Fibroblast of villous mesenchyme (primary cell): ENCODE measurements at places on chromosomes 1 and 21. TPM values are rescaled to one million over a fixed set of nuclear protein-coding genes. Genes with fewer than 3 reads are reported as not detected.

SELP gene
- total RNA-seq, result not detected in 2 replicates

LIN28A gene
- total RNA-seq, result not detected in 2 replicates

ANKRD35 gene
- 1.3 TPM in 2 replicates for total RNA-seq

FAM177B gene
- total RNA-seq, result not detected in 2 replicates

TFAP2E gene
- total RNA-seq, result under 0.01 and 0.32 TPM in 2 replicates

WNT4 gene
- 0.43 and 0.64 TPM in 2 replicates for total RNA-seq

LRRC38 gene
- not detected in 2 replicates for total RNA-seq

YBEY gene
- 10.3 and 10.4 TPM in 2 replicates for total RNA-seq

KCNA3 gene
- total RNA-seq, result under 0.01 and 0.64 TPM in 2 replicates

NPPB gene
- total RNA-seq, result 3.9 and 4.7 TPM in 2 replicates

OR2W3 gene
- 0.86 and 0.97 TPM in 2 replicates for total RNA-seq

CMPK1 gene
- 78.0 and 120 TPM in 2 replicates for total RNA-seq

CA6 gene
- total RNA-seq, result not detected in 2 replicates

HPCA gene
- total RNA-seq, result not detected in 2 replicates

GALNT2 gene
- 67.0 and 69.5 TPM in 2 replicates for total RNA-seq

CRNN gene
- total RNA-seq, result not detected in 2 replicates

CFHR1 gene
- 0.86 TPM in 1 of 2 replicates, not detected in the other for total RNA-seq

UQCRH gene
- 194 and 249 TPM in 2 replicates for total RNA-seq

AKR7A2 gene
- total RNA-seq, result 55.3 and 57.3 TPM in 2 replicates

FCRL1 gene
- not detected in 2 replicates for total RNA-seq

HEATR1 gene
- total RNA-seq, result 30.9 and 47.9 TPM in 2 replicates

SPRR3 gene
- not detected in 2 replicates for total RNA-seq

HJV gene
- not detected in 2 replicates for total RNA-seq

ARHGEF16 gene
- total RNA-seq, result 0.86 and 0.97 TPM in 2 replicates

NRAS gene
- total RNA-seq, result 75.1 and 86.8 TPM in 2 replicates

TEKT2 gene
- under 0.01 TPM in 1 of 2 replicates, not detected in the other for total RNA-seq

SPATA21 gene
- under 0.01 TPM in 1 of 2 replicates, not detected in the other for total RNA-seq

TMEM81 gene
- 0.97 and 1.3 TPM in 2 replicates for total RNA-seq

TMEM63A gene
- 20.3 and 26.3 TPM in 2 replicates for total RNA-seq

GNG4 gene
- 5.2 and 7.3 TPM in 2 replicates for total RNA-seq

RAD54L gene
- 2.6 and 3.0 TPM in 2 replicates for total RNA-seq

CLCA4 gene
- total RNA-seq, result not detected in 2 replicates
